ENCODE measurements at places on chromosomes 3 and 15.
A peak's percentile ranks its signal among the peaks of the same experiment; 100 is the strongest.

DNA sequence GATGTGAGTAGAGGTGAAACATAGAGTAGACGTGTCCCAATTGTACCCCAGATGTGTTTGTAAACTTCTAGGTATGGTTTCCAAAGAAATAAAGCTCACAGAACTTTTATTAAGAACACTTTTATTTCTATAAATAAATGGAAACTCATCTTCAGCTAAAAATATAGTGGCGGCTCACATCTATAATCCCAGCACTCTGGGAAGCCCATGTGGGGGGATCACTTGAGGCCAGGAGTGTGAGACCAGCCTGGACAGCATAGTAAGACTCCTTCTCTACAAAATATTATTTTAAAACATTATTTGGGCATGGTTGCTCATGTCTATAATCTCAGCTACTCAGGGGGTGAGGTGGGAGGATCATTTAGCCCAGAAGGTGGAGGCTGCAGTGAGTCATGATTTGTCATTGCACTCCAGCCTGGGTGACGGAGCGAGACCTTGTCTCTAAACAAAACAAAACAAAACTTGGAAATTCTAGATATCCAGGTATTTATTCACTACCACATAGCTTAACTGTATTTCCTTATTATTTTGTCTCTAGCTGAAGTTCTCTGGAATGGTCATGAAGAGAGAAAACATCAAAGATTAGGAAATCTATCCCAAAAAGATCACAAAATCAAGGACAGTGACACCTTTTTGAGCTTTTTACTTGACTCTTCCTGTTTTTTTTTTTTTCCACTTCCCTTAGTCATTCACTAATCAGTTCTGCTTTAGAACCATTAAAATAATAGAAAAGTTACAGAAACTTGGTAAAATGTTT is 258.1 kb downstream of the TIGIT start:
- no peak for DNase-seq

- no peak for DNase-seq
Observed at GRCh38 chr3:40655551-40655950, 130.8 kb downstream of the ZNF621 start.

- no peak for DNase-seq
Observed at GRCh38 chr3:39434574-39434973, 28.1 kb downstream of the RPSA start.

DNA sequence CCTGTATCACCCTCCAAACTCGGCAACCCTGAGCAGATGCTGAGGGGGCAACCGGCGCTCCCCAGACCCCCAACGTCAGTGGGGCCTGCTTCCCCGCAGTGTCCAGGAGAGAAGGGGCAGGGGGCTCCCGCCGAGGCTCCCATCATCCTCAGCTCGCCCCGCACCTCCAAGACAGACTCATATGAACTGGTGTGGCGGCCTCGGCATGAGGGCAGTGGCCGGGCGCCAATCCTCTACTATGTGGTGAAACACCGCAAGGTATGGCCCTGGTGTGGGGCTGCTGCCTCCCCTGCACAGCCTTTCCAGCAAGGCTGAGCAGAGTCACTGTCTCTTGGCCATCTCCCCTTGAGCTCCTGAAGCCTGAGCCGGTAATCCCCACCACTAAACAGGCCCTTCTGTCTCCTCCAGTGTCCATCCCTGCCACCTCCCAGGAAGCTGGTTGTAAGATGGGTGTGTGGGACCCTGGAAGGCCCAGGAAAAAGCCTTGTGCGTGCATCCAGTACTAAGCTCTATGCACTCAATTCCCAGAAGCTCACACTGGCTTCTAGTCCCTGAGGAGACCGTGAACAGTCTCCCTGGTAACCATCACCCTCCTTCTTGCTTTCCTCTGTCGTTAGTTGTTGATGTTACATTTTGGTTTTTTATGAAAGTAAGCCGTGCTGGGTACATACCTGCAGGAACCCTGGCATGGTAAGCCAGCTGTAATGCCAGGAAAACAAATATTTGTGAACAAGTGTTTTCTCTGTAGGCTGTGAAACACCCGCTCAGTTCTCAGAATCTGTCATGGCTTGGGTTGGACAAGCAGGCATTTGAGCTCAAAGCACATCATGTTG is 63.3 kb downstream of the BOC start:
- no peak for DNase-seq

- DNase-seq: peak; percentile 14
Observed at GRCh38 chr3:196081002-196081833, 672 bp downstream of the TFRC start.

Measured in stimulated activated CD8-positive, alpha-beta memory T cell treated with anti-CD3 and anti-CD28 coated beads, Interleukin-4, amount 100 ng/mL, for 4 hours (primary cell).